ENCODE measurements at places on chromosomes 2 and 18. TPM values are rescaled to one million over a fixed set of nuclear protein-coding genes. Genes with fewer than 3 reads are reported as not detected.

Gene RAPGEF4
- 4.7 TPM for total RNA-seq

Gene ASPRV1
- total RNA-seq: 1.4 TPM

Gene KLHL30
- 0.07 TPM for total RNA-seq

Gene NT5C1B
- not detected for total RNA-seq

Gene SPATA3
- total RNA-seq: not detected

Gene CPO
- not detected for total RNA-seq

Gene SPATS2L
- 146 TPM for total RNA-seq

Gene LINC00305
- not detected for total RNA-seq

Gene STK36
- 26.3 TPM for total RNA-seq

Gene CAPN14
- total RNA-seq: 0.54 TPM

Gene IL1RL2
- total RNA-seq: not detected

Gene FSHR
- not detected for total RNA-seq

Gene COPS9
- 91.7 TPM for total RNA-seq

Gene KRCC1
- 10.3 TPM for total RNA-seq

Gene PAX8
- total RNA-seq: 0.16 TPM

Gene FAM110C
- total RNA-seq: 24.8 TPM

Gene SMYD5
- total RNA-seq: 45.8 TPM

Gene ANKMY1
- 8.9 TPM for total RNA-seq

Gene CIB4
- not detected for total RNA-seq

Gene CNGA3
- total RNA-seq: not detected

Gene RAB17
- 26.9 TPM for total RNA-seq

Gene SCYGR7
- not detected for total RNA-seq

Gene MYO5B
- 19.1 TPM for total RNA-seq

Gene OBSL1
- 164 TPM for total RNA-seq

Gene COL4A4
- total RNA-seq: 3.1 TPM

Gene STARD6
- total RNA-seq: not detected

Gene FSIP2
- 3.8 TPM for total RNA-seq

Gene VAMP8
- total RNA-seq: 17.4 TPM

Gene C2orf80
- not detected for total RNA-seq

Gene CRACDL
- total RNA-seq: 0.14 TPM

Gene SCTR
- total RNA-seq: not detected

Gene CAB39
- total RNA-seq: 73.9 TPM

Gene RUFY4
- 0.04 TPM for total RNA-seq

Gene ATF2
- total RNA-seq: 56.2 TPM

Gene FOXI3
- 11.8 TPM for total RNA-seq

Gene SKA1
- total RNA-seq: 25.1 TPM

Gene GCG
- not detected for total RNA-seq

Gene SKOR2
- total RNA-seq: not detected

Measured in GM23338 (cell line).